ENCODE measurements at places on chromosomes 12 and 14.

DNA sequence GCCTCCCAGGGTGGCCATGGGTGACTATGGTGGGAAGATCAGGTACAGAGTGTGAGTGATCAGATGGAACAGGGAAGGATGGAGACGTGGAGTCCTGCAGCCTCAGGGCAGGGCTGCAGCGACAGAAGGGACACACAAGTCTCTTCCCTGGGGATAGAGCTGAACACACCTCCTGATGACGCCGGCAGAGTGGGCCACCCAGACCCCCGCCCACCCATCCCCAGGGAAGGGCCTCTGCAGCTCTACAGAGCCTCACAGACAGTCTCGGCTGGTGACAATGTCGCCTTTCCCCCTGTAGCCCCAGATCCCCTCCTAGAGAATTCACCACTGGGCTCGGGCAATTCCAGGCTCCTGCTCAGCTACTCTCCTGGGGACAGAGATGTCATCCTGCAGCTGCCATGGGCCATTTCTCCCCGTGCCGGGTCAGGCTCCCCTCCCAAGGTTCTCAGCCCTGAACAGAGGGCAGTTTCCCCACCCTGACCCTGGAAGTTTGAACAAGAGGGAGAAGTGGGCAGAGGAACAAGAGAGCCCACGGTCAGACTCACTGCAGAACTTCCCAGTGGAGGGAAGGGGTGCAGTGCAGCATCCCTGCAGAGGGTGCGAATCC is 115.7 kb downstream of the NCOR2 start:
- DNase-seq, result no peak

- DNase-seq, result no peak
These were observed 83.5 kb downstream of the TTC6 start for GRCh38 chr14:37678916-37679315.

DNA sequence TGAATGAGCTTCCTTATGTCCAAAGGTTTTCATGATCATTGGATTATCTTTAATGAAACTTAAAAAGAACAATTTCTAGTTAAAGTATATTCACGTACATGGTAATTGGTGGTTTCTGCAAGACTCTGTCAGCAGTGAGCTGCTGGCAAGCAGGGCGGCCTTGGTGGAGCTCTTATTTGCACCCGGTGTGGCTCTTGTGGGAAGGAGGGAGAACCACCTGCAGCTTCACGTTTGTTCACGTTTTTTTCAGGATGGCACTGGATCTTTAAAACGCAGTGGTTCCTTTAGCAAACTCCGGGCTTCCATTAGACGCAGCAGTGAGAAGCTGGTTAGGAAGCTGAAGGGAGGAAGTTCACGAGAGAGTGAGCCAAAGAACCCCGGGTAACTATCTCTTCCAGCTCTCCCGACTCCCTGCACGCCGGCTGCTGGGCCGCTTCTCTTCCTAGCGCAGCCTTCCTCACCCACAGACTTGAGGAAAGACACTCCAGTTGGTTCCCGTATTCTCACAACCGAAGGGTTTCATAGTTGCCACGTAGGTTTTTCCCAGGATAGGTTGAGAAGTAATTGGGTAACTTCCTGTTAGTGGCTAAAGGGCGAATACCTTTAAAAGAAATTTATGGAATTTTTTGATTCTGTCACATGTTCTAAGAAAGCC is 28.3 kb downstream of the XRCC3 start:
- no peak for DNase-seq

DNA sequence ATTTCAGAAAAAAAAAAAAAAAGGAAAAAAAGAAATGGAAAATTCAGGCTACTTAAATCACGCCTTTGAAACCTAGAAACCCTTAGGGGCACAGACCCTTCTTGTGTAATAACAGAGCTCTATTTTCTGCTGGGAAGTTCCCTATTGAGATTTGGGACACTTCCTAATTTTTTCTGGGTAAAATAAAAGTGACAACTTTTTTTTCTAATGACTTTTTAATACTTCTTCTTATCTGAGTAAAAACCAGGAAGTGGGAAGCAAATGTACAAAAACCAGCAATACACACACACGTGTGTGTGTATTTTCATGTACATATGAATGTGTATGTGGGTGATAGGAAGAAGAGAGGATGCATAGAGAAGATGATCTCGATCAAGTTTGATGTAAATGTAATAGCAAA is 35.8 kb downstream of the ETV6 start:
- DNase-seq, result no peak

DNA sequence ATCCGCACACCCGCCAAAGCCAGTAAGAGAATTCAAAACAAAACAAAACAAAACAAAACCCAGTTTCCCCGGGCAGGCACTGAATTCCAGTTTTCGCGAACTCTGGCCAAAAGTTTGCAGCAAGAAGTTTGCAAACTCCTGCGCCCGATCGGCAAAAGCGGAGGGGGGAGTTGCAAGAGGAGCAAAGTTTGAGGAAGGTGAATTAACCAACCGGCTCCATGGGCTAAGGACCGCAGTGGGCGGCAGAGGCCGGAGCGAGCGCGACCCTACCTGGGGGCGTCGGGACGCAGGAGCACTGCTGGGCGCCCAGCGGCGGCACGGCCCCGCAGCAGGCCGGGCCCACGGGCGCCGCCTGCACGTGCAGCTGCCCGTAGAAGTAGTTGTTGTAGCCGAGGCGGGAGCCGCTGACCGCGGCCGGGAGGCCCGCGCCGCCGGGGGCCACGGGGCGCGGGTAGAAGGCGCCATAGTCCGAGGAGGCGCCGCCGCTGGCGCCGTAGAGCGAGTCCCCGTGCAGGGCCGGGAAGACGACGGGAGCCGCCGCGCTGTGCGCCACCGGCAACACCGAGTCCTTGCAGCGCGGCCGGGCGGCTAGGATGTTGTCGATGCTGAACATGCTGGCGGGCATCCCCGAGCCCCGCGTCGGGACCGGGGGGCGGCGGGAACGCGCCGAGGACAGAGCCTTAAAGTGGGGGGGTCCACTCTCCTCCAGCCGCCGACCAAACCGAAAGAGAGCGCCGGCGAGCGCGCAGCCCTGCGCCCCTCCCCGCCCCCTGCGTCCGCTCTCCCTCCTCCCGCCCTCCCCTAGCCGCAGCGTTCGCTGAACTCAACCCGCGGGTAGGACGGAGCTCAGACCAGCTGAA is at the start of gene GSC:
Gene GSC, minus strand, starts transcription at position 723 of the 860 bp plus-strand sequence. Its CDS starts 98 bp downstream, at position 625.
- no peak for DNase-seq

GRCh38 chr12:10126413-10126812 is 3.6 kb downstream of the CLEC7A start:
- DNase-seq, result no peak

DNA sequence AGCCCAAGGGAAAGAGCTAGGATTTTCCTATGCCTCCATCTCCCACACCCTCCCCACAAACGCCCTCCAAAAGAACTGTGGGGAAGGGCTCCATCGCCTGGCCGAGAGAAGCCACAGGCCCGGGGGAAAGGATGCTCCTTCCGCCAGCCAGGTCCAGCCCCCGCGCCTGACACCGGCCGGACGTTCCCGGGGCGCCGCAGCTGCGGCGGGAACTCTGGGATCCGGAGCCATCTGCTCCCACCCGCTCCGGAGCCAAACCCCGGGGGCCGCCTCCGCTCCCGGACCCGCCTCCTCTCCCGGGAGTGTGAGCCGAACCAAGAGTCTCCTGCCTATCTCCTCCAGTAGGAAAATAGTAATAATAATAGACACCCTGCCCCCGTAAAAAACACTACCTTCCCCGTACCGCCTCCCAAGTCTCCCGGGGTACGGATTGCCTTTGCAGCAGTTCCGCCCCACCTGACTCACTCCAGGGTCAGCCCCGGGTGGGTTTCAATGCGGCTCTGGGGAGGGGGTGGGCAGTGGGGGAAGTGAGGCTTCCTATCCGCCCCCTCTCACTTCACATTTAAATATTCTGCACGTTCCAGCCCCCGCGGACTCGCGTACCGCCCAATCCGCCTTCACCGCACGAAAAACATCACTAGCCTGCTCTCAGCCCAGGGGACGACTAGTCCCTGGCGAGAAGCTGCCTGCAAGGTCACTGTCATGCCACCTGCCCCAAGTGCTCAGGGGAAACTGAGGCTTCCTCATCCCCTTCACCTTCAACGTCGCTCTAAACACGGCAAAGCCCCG is 2.4 kb downstream of the AGAP2 start:
- DNase-seq, result peak; percentile 69

Measured in head of caudate nucleus (tissue), 42 donors.